Activated naive CD4-positive, alpha-beta T cell treated with anti-CD3 and anti-CD28 coated beads for 36 hours (primary cell): ENCODE measurements at places on chromosomes 3 and 15.

GRCh38 chr15:101497484-101498034 is 8.1 kb upstream of the PCSK6 start:
- DNase-seq = no peak

DNA sequence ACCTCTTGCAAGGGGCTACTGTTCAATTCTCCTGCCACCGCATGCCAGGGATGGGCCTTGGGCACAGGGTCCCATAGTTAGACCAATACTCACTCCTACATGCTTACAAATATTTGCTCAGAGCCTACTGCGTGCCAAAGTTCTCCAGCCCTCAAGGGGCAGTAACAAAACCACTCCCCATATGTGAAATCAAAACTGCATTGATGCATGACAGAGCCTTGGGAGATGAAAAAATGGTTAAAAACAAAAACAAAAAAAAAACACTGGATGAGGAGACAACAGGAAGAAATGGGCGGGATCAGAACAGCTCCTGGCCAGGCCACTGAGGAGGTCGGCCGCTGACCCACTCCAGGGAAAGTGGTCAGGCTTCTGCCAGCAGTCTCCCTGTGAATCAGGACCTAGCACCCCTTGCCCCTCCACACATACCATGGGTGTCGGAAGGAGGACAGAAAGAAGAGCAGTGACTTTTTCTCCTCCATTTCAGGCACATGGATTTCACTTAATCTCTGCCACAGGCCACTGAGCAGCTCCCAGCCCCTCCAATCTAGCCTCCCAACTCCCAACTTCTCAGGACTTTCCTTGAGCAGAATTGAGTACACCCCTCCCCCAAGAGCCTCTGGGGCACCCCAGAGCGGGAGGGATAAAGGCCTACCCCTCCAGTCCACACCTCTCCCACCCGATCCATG is 2.8 kb downstream of the PLXNB1 start:
- DNase-seq = no peak

- no peak for DNase-seq
These were observed 15.7 kb downstream of the KLHL6 start for GRCh38 chr3:183539811-183540210.

DNA sequence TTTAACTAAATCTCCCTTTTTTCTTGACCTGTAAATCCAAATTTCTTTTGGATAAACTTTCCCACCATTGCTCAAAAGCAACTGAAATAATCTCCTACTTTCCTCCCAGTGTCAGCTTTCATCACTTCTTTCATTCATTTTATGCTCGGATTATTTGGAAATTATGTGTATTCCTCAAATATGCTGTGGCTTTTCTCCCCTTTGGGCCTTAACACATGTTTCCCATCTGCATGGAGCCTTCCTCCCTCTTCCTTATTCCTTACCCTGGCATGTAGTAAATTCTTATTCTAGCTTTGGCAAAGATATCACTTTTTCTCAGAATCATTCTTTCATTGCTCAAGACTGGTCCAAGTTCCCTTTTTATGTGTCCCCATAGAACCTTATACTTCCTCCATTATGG is 41.8 kb upstream of the TUSC7 start:
- no peak for DNase-seq

DNA sequence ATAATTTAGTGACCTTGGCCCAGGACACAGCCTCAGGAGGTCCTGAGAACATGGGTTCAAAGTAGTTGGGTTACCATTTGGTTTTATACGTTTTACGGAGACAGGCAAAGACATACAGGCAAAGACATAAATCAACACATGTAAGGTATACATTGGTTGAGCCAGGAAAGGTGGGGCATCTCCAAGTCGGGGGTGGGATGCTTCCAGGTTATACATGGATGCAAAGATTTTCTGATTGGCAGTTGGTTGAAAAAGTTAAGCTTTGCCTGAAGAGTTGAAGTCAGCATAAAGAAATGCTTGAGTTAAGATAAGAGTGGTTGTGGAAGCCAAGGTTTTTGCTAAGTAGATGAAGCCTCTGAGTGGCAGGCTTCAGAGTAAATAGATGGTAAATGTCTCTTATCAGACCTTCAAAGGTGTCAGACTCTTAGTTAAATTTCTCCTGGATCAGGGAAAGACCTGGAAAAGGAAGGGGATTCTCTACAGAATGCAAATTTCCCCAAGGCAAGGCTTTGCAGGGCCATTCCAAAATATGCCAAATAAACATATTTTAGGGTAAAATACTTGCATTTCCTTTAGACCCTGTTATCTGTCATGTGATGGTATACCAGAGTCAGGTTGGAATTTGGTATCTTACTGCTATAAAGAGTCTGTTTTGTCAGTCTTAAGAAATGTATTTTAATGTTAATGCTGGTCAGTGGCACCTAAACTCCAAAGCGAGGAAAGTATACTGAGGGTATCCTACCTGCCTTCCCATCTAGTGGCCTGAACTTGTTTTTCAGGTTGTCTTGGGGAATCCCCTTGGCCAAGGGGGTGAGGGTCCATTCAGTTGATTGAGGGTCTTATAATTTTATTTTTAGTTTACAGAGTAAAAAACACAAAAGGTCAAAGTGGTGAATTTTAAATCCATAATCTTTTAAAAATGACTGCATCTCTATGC is 8.2 kb upstream of the PDHB start:
- DNase-seq = no peak

GRCh38 chr3:122955916-122956692 is 71.5 kb downstream of the SEMA5B start:
- no peak for DNase-seq

GRCh38 chr3:188338086-188338485 is 184.1 kb downstream of the LPP start:
- no peak for DNase-seq

DNA sequence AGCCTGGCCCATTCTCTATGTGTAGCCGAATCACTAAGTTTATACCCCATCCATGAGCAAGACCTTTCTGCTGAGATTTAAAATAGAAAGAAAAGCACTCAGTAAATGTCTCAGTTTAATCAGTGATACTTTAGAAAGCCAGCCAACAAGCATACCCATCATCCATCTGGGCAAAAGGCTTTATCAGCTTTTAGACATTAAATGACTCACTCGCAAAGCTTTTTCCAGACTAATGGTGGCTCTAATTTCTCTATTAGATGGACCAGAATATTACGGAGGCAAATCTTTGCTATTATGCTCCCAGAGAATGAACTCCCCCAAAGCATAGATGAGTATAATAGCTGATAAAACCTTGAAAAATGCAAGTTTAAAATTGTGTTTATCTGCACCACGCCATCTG is 727.8 kb downstream of the GBE1 start:
- no peak for DNase-seq

DNA sequence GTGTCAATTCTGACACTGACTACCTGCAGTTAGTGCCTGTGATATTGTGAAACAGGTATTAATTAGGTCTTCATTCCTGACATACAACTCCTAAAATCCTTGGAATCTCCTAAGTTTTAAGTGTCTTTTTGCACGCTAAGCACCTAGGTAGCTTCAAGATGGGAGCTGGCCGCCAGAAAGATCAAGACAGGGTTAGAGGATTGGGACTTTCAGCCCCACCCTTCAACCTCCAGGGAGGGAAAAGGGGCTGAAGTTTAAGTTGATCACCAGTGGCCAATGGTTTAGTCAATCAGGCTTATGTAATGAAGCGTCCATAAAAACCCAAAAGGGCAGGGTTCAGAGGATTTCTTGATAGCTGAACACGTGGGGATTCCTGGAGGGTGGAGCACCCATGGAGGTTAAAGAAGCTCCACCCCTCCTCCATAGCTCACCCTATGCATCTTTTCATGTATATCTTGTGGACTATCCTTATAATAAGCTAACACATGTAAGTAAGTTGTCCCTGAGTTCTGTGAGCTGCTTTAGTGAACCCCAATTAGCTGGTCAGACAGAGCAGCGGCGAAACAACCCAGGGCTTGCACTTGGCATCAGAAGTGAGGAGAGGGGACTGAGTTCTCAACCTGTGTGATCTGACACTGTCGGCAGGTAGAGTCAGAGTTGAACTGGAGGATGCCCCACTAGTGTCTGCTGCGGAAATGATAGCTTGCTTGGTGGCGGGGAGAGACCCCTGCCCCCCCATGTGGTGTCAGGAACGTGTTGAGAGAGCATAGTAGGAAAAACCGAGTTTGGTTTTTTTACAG is 12.8 kb upstream of the SRP14 start:
- no peak for DNase-seq

GRCh38 chr3:138112362-138112761 is 3.0 kb downstream of the DZIP1L start:
- DNase-seq = no peak

DNA sequence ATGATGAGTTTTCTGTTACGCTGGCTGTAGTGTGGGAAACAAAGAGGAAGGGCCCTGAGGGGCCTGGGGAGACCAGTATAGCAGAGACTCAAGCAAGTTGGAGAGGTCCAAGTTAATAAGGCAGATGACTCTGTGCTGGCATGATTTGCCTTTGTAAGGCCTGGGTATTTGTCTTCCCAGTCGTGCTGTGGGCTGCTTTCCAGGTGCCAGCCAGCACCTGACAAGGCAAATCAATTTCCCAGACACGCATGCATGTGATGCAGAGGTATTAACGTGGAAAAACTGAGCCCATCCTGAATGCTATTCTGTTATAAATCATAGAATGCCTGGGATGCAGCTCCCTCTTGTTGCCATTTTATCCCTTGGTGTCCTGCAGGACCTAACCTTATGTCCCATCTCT is 175.6 kb downstream of the MFSD1 start:
- no peak for DNase-seq

- DNase-seq = no peak
These were observed 65.5 kb downstream of the LINGO1 start for GRCh38 chr15:77567202-77567601.

DNA sequence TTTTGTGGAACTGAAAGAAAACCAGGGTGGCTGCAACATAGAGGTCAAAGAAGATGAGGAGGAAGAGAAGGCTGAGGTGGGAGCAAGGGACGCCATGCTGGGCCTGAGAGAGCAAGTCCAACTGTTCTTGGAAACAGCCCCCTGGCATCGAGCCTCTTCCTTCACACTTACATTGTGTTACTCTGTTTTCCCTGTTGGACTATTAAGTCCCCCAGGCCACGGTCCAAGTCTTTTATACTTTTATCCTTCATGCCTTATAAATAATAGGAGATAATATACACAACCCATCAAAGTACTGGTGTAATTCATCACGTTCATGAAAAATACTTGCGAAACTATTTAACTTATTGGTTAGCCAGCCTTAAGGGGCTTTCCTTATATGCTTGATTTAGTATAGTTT is 79.3 kb downstream of the ATG7 start:
- DNase-seq = no peak

DNA sequence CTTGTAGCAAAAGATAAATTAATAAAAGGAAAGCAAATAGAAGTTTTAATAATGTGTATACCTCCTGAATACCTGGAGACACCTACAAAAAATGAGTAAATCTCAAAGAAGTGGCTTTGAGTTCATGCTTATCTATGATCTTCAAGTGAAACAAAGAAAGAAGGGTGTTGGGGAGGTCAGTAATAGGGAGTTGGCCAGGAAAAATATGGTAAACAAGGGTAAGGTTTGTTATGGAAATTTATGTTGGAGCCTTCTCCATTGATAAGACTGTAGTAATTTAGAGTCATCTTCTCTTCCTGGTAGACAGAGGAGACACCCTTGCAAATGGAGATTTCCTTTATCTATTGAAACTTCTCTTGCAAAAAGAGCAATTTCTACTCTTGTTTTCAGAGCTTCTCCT is 6.6 kb upstream of the CCR8 start:
- no peak for DNase-seq

DNA sequence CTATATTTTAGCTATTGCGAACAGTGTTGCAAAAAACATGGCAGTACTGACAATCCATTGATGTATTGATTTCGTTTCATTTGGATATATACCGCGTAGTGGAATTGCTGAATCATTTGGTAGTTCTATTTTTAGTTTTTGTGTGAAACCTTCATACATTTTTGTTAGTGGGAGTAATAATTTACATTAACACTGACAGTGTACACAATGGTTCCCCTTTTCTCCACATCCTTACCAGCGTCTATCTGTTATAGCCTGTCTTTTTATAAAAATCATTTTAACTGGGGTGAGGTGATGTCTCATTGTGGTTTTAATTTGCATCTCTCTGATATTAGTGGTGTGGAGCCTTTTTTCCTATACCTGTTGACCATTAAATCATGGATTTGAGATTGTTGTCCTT is 392.4 kb upstream of the ALCAM start:
- no peak for DNase-seq

- no peak for DNase-seq
These were observed 26.8 kb downstream of the NFKBIZ start for GRCh38 chr3:101876142-101876541.

- no peak for DNase-seq
These were observed 176.2 kb downstream of the EPHB1 start for GRCh38 chr3:134971306-134971705.

GRCh38 chr3:148187296-148187695 is 510.4 kb upstream of the AGTR1 start:
- DNase-seq = no peak

GRCh38 chr3:124829819-124830554 is 57.2 kb downstream of the ITGB5 start:
- DNase-seq = no peak

GRCh38 chr15:81298611-81299010 is 25.3 kb downstream of the STARD5 start:
- peak; percentile 24 for DNase-seq

- no peak for DNase-seq
These were observed 19.6 kb downstream of the LRRFIP2 start for GRCh38 chr3:37154668-37155314.

DNA sequence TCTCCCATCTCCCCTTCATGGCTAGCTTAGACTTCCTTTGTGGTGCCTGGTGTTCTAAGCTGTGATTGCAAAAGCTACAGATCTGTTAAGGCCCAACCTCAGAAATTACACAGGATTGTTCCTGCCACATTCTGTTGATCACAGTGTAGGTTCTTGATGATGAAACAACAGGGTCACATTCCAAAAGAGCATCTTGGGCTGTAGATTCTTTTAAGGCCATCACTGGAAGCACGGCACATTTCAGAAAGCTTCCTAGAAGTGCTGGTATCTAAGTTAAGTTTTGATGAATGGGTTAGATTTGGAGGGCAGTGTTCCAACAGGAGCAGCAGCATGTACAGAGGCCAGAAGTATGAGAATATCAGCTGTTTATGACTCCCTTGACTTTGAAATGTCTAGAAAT is 107.5 kb upstream of the SKOR1 start:
- no peak for DNase-seq

- no peak for DNase-seq
These were observed 18.1 kb downstream of the ANXA2 start for GRCh38 chr15:60379525-60380274.

- no peak for DNase-seq
These were observed 37.3 kb downstream of the HMCES start for GRCh38 chr3:129315998-129316247.

- no peak for DNase-seq
These were observed 34.2 kb upstream of the ACAD9 start for GRCh38 chr3:128845119-128845777.

GRCh38 chr3:43001094-43001553 is 22.0 kb downstream of the GASK1A start:
- no peak for DNase-seq

DNA sequence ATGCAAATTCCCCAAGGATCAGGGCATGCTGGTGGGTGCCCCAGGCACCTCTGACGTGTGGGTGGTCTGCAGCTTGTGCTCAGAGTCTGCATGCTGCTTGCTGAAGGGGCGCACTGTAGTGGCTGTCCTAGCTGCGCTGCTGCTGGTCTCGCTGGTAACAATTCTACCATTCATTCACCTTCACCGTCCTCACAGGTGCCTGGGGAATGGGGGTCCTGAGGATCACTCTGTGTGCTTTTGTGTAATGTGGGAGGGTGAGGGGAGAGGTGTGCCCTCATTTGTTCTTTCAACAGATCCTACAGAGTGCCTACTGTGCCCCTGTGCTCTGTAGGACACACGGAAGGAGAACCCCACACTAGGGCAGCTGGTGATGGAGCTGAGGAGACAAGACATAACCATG is 2.1 kb upstream of the ITGA11 start:
- no peak for DNase-seq
